Endothelial cell (in vitro differentiated cells): ENCODE measurements at places on chromosomes 3 and 15.

GRCh38 chr15:74364936-74365597 is 2.4 kb downstream of the CYP11A1 start:
- DNase-seq: no peak

- DNase-seq: no peak
Observed at GRCh38 chr15:32657198-32657883, 15.8 kb downstream of the SCG5 start.

- DNase-seq: no peak
Observed at GRCh38 chr3:144384241-144384979, 412.8 kb downstream of the DIPK2A start.

DNA sequence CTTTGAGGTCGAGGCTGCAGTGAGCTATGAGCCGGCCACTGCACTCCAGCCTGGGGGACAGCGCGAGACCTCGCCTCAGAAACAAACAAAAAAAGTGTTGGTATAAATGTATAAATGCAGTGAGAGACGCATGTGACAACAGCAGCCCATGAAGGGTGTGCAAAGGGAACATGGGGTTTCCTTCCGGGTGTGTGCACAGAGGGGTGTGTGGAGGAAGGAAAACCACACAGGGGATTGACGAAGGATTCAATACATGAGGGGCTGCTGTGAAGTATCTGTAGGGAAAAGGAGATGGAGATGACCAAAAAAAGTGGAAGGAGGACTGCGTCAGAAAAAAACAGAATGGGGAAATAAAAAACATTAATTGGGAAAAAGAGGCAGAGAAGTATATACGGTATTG is 1.1 kb downstream of the MTFMT start:
- no peak for DNase-seq

GRCh38 chr3:134472831-134473230 is 13.0 kb downstream of the ANAPC13 start:
- no peak for DNase-seq

DNA sequence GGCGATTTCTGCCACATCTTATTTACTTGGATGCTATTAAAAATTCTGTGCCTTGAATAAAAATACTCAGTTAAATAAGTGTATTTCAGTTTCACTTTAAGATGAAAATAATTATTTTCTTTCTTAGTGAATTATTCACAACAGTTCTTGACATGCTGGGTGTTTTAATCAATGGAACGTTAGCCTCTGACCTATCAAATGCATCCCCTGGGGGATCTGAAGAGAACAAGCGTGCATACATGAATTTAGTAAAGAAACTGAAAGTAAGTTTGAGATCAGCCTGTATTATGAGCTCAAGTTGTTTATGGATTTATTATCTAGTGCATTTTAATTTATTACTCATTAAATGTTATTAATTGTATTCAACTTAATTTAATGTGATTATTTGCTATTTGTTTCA is 597 bp downstream of the P2RY12 start:
- no peak for DNase-seq

DNA sequence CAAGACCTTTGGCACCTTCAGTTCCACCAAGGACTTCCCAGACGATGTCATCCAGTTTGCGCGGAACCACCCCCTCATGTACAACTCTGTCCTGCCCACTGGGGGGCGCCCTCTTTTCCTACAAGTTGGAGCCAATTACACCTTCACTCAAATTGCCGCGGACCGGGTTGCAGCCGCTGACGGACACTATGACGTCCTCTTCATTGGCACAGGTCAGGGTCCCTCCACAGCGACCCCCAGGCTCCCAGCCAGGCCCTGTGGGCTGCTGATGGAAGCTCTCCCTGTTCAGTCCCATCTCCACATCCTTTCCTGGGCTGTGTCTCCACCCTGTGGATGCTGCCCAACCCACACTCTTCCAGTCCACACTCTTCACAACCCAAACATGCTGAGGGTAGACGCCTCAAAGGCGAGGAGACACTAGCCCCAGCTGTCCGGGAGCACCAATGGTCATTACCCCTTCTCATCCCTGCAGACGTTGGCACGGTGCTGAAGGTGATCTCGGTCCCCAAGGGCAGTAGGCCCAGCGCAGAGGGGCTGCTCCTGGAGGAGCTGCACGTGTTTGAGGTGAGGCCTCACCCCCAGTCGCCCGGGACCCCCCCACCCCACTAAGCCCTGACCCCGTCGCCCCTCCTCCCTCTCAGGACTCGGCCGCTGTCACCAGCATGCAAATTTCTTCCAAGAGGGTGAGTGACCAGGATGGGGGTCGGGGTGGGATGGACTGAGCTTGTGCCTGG is 4.3 kb upstream of the LSMEM2 start:
- peak; percentile 74 for DNase-seq

DNA sequence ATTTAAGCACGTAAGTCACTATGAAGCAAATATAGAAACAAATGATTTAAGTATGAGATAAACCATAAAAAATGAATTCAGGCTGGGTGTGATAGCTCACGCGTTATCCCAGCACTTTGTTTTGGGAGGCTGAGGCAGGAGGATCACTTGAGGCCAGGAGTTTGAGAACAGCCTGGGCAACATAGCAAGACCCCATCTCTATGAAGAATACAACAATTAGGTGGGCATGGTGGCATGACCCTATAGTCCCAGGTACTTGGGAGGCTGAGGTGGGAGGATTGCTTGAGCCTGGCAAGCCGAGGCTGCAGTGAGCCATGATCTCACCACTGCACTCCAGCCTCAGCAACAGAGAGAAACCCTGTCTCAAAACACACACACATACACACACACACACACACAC is 34.2 kb downstream of the TMCC1 start:
- DNase-seq: no peak

DNA sequence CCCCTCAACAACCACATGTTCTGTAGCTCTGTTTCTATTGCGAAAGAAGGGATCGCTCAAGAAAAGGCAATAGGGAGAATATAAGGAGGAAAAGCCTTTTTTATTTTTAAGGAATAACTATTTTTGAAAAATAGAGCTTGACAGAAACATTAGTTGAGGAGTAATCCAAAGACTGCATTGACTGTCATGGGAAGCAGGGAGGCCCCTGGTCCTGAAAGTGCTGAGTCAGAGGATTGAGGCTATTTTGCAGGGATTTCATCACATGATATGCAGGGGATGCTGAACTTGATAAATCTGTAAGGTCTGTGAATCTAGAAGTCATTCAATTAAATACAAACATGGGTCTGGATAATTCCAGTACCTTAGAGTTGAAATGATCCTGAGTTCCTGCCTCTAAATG is 92.0 kb downstream of the MTHFS start:
- DNase-seq: no peak

DNA sequence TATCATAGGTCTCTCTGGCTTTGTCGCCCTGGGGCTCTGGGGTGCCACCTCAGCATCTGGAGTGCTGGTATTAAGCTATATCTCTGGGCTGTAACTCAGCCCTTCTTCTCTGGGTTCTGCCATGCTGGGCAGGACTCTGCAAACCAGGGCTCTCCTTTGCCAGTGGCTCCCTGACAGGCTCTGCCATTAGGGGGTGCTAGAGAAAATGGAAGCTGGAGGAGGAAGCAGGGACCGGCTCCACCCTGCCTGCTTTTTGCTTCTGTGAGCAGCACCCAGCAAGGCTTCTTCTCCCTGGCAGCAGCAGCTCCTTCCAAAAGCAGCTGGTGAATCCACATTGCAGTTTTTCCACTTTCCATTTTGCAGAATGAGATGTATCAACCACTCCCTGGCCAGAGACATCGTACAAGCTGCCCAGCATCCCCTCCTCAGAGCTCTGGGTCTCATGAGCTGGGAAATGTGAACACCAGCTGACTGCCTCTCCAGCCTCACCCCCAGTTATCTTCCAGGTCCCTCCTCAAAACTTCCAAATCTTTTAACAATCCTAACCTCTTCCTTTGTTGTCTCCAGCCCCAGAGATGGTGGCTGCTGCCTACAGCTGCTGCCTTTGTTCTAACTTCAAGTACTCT is 165.0 kb downstream of the ABHD5 start:
- peak; percentile 63 for DNase-seq

GRCh38 chr3:147299656-147300055 is 106.7 kb downstream of the ZIC4 start:
- DNase-seq: no peak

- DNase-seq: no peak
Observed at GRCh38 chr3:37554364-37554763, 307.3 kb upstream of the CTDSPL start.

DNA sequence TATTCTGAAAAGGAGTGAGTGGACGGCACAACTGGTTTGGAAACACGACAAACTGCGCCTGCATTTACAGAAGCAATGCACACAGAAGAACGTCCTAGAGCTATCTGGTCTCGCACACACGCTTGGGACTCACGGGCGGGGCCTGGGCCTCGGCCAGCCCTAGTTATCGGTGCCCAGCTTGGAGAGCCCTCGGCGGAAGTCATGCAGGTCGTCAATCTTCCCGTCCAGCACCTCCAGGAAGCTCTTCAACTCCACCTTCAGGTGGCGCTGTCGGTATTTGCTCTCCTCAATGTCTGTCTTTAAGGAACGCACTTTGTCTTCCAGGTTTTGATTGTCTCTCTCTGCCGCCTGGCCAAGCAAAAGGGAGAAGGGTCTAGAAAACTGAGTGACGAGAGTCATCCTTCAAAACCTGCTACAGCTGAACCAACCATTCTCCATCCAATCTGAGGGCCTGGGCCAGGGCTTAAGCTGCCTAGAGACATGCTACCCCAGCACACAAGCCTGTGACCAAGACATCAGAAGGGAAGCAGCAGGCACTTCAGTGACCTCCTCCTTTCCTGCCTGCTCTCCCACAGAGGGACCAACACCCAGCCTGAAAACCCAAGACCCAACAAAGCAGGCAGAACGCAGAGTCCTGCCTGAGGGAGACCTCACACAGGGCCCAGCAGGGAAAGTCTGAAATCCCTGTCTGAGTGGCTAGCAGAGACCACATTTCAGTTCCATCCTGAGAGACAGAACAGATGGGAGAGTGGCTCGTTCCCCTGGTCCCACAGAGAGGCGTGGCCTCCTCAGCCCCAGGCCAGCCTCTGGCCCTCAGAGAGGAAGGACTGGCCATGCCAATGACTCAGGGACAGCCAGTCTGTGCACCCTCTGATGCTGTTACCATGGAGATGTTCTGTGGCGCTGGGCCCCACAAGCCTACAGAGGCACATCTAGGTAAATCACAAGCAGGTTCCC is 40.4 kb downstream of the WHAMM start:
- DNase-seq: peak; percentile 78

DNA sequence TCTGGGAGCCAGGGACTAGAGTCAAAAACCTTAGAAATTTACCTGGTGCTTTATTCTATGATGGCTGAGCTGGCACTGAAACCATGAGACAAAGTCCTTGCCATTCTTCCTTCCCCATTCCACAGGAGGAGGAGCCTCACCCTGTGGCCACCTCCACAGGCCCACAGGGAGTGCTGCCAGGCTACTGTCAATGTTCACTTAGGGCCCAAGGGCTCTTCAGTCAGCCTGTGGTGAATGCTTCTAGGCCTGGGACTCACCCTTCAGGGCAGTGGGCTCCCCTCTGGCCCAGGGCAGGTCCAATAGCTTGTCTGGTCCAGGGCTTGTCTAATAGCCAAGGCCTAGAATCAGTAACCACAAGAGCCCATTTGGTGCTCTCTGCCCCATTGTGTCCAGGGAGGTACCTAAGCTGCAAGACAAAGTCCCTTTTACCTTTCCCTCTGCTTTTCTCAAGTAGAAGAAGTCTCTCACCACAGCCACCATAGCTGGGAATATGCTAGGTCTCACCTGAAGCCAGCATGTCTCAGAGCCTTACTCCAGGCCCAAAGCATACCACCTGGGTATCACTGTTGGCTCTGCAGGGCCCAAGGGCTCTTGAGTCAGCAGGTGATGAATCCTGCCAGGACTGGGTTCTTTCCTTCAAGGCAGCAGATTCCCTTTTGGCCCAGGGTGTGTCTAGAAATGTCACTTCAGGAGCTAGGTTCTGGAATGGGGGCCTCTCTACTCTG is 61.8 kb upstream of the CHRNB4 start:
- no peak for DNase-seq

DNA sequence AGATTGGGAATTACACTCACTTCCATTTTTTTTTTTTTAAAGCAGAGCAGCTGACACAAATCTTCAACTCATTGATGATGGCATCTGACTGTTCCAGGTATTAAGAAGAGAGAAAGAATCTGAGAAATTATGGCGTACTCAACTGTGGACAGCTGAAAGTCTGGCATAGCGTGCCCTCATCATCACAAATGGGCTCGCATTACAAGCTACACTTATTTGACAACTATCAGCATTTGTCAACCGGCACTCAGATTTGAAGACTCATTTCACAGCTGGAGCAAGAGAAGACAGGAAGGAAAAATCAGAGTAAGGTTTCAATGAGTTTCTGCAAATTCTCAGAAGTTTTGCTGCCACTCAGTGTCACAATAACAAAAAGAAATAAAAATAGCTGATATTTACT is 235.9 kb downstream of the ATP8B4 start:
- no peak for DNase-seq

DNA sequence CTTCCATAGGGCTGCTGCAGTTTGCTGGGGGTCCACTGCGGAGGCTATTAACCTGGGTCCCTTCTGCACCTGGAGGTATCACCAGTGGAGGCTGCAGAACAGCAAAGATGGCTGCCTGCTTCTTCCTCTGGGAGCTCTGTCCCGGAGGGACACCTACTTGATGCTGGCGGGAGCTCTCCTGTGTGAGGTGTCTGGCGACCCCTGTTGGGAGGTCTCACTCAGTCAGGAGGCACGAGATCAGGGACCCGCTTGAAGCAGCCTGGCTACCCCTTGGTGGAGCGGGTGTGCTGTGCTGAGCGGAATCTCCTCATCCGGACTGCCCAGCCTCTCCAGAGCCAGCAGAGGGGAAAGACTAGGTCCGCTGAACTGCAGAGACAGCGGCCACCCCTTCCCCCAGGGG is 56.0 kb upstream of the CTXND1 start:
- no peak for DNase-seq

GRCh38 chr15:41017066-41017735 is 63.9 kb downstream of the CHAC1 start:
- no peak for DNase-seq

DNA sequence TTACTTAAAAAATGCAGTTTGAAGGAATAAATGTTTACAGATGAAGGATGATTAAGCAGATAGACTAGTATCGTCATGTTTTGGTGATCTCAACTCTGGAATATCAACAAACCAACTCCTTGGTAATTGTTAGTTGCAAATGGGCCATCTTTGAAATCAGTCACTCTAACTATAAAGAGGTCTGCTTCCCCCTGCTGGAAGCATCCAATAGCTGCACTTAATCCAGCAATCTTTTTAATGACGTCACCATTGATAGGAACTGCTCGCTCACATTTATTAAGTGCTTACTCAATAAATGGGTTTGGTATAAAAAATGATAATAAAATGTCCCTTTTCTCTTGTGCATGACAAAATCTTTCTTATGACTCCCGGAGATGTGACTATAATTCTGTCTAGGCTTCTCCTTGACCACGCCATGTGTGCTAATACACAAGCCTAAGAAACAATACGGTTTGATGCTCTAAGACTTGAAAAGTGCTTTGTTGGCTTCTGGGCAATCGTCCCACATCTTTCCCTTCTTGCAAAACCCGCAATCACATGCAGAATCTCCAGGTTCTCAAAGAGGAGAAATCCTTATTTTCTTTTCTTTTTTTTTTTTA is 227.6 kb upstream of the POU1F1 start:
- DNase-seq: peak; percentile 31
